ENCODE measurements at places on chromosomes 4 and X.
A peak's percentile ranks its signal among the peaks of the same experiment; 100 is the strongest.

- DNase-seq: peak; percentile 20
Measured at GRCh38 chrX:154372612-154373022, 1.8 kb downstream of the FLNA start.

DNA sequence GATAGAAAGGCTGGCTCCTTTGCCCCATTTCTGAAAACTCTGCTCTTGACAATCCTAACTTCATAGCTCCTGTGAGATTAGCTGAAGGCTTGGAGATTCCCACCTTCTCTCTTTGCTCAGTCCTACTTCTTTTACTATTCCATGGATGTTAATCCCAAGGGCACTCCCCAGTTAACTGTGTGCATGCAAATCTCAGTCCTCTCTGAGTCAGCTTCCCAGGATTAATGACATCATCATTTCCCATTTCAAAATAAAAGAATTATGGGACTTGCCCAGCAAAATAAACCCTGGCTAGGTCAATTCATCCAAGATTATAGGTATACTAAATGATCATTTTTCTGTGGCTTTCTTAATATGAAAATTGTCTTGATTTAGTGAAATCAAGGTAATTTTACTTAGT lies 328.6 kb upstream of the NR3C2 start:
- DNase-seq: no peak

GRCh38 chr4:16496501-16496900 lies 270.2 kb upstream of the TAPT1 start:
- no peak for DNase-seq

- DNase-seq: no peak
Measured at GRCh38 chr4:111632641-111633151, 512.6 kb upstream of the FAM241A start.

DNA sequence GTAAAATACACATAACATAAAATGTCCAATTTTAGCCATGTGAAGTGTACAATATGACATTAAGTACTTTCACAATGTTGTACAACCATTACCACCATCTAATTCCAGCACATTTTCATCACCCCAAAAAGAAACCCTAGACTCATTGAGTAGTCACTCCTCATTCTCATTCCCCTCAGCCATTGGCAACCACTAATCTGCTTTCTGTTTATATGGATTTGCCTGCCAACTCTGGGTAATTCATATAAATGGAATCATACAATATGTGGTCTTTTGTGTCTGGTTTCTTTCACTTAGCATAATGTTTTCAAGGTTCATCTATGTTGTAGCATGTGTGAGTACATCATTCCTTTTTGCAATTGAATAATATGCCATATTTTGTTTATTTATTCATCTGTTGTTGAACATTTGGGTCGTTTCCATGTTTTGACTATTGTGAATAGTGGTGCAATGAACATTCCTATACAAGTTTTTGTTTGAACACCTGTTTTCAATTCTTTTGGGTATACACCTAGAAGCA lies 43.0 kb downstream of the EIF2S3 start:
- DNase-seq: no peak

DNA sequence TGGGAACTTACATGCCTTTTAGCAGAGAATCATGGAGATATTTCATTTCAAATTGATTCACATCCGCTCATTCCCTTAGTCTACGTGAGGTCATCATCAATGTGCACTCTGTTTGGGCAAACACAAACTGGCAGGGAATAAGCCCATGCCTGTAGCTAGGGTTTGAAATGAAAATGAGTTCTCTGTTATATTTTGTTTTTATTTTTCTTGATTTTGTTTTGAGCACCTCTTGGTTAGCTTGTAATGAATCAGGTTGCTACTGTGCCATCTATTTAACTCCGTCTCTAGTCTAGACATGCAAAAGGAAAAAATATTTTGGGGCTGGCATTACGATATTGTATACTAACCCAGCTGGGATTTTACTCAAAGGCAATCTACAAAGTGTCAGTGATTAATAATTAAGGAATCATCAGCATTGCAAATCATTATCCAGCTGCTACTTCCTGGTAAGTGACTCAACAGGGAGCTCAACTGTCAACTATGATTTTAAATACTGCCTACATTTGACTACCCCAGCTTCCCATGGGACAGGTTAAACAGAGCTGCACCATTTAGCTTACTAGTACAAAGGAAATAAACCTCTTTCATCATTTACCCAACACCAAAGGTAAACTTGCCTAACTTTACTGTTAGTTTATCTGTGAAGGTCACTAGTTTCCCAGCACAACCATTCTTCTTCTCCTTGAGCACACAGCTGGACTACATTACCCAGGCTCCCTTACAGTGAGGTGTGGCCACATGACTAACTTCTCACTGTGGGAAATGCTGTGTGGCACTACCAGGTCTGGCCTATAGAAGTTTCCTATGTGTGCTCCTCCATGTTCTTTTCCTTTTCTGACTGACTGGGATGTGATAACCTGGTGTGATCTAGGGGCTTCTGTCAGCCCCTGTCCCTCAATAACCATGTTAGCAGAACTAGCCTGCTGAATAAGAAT lies 21.2 kb upstream of the TRPC5OS start:
- peak; percentile 30 for DNase-seq

DNA sequence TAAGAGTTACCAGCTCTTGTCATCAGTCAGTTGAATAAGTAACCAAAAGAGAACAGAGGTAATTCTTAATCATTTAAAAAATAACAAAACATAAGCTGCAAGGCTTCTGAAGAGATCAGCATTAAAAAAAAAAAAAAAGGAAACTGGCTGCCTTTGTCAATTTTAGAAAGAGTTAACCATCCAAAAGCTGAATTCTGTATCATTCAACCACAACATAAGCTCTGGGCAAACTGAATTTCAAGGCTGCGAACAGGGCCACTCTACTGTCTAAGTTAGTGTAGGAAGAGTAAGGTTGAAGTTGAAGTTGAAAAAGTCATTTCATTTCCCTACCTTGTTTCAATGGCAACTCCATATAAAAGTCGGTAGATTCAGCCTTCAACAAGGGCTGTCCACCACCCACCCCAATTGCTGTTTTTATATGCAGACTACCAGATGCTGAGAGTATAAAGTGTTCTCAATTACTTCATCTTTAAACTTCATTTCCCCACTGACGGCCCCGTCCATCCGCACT lies 1.1 kb upstream of the LIN54 start:
- DNase-seq: peak; percentile 61
